ENCODE measurements at places on chromosomes 1 and 21.

DNA sequence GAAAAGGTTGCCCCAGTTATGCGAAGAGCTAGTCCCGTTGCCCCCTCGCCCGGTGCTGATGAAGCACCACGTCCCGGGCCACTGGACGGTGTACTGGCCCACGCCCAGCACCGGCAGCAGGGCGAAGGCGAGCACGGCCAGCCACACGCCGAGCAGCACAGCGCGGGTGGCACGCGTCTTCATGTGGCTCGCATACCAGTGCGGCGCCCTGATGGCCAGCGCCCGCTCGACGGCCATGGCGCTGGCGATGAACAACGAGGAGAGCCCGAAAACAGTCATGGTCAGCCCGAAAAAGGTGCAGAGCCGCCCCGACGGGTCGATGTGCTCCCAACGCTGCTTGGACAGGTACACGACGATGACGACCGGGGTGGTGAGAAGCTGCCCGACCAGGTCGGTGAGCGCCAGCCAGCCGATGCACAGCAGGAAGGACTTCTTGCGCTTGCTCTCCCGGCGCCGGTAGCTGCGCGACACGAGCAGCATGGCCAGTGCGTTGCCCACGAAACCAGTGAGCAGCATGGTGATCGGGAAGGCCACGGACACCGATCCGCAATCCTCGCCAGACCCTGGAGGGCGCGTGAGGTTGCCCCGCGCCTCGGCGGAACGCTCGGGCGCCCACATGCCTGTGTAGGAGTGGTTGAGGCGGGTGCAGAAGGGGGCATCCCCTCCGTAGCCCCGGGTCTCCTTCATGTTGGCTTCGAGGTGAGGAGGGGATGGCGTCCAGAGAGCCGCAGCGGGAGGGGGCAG lies 553 bp downstream of the PTGER3 start:
- DNase-seq: no peak

- DNase-seq: no peak
These were observed 6.5 kb downstream of the RIMS3 start for GRCh38 chr1:40658751-40659648.

- no peak for DNase-seq
These were observed 58.1 kb downstream of the PRKCZ start for GRCh38 chr1:2108213-2108876.

DNA sequence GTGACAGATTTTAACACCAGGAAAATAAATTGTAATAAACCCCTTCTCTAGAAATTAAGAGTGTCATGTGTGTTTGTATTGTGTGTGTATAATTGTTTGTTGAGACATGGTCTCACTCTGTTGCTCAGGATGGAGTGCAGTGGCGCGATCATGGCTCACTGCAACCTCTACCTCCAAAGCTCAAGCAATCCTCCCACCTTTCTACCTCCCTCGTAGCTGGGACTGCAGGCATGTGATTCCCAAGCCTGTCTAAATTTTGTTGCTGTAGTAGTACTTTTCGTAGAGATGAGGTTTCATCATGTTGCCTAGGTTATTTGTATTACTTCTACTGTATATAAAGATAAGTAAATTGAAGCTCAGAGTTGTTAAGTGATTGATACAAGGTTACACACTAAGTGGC lies 68.5 kb upstream of the RAVER2 start:
- no peak for DNase-seq

DNA sequence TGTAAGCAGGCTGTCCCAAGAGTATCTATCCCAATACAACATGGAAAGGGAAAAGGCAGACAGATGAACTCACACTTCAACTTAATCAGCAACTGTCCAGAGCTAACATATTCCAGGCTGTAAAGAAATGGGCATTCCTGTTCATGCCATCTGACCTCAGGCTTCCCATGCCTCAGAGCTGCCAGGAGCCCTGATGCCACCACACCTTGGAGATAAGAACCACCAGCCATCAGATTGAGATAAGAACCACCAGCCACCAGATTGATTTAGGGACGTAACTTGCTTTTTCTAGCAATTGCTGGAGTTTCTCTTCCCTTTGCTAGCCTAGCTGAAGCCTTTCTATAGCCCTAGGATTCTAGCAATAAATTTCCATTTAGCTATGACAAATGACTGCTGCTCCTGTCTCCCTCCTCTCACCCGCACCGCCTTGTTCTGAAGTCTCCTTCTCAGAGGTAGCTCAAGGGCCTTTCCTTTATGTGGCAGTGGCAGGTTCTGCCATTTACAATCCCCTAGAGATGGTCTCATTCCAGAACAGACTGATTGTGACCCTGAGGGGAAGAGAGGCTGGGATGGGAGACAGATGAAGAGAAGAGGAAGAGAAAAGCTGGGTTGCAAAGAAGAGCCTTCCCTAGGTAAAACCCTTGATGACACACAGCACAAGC lies 88.0 kb upstream of the CTTNBP2NL start:
- no peak for DNase-seq

DNA sequence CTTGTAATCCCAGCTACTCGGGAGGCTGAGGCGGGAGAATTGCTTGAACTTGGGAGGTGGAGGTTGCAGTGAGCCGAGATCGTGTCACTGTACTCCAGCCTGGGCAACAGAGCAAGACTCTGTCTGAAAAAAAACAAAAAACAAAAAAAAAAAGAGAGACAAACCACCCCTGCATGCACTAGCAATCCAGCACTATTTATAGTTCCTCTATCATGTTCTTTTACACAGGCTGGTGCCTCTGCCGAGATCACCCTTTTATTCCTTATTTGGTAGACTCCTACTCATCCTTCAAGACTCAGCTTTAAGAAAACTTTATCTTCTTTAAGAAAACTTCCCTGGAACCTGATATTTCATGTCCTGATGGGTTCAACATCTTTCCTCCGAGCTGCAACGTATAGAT lies 10.8 kb downstream of the FMO5 start:
- no peak for DNase-seq

- DNase-seq: no peak
These were observed 50.8 kb upstream of the POU3F1 start for GRCh38 chr1:38097284-38097898.

- DNase-seq: no peak
These were observed 253.9 kb downstream of the RHOU start for GRCh38 chr1:228989176-228989575.

Measured in SW480 (cell line).